ENCODE measurements at places on chromosomes 16 and 17.

- no peak for DNase-seq
These were observed 40.3 kb upstream of the IRX5 start for GRCh38 chr16:54890381-54890780.

DNA sequence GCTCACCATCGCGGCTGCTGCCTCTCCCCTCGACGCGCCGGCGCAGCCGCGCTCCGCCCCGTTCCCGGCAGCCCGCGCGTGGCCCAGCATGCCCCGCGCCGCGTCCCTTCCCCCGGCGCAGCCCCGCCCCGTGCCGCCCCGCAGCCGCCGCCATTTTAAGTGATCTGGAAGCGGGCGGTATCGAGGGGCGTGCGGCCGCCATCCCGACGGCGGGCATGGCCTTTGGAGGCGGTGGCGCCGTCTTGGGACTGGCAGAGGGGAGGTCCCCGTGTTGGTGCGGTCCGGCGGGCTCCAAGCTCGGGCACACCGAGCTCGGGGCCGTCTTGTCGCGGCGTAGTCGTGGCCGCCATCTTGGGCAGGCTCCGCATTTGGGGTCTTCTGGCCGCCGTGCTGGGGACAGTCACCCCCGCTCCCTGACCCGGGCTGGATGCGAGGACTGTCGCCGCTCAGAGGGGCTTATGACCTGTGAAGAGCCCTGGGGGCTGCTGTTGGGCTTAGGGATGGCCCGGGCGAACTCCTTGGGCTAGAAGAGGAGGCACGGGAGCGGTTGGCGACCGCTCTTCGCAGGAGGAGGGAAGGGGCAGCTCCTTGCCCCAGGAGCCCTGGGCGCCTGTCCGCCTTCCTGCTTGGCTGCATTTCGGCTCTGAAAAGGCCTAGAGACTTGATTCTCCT is at the start of gene ELOB:
Gene ELOB (minus strand): TSS at position 50 of the 672 bp plus-strand sequence. CDS start 41 bp downstream, at position 9.
- peak; percentile 75 for DNase-seq

DNA sequence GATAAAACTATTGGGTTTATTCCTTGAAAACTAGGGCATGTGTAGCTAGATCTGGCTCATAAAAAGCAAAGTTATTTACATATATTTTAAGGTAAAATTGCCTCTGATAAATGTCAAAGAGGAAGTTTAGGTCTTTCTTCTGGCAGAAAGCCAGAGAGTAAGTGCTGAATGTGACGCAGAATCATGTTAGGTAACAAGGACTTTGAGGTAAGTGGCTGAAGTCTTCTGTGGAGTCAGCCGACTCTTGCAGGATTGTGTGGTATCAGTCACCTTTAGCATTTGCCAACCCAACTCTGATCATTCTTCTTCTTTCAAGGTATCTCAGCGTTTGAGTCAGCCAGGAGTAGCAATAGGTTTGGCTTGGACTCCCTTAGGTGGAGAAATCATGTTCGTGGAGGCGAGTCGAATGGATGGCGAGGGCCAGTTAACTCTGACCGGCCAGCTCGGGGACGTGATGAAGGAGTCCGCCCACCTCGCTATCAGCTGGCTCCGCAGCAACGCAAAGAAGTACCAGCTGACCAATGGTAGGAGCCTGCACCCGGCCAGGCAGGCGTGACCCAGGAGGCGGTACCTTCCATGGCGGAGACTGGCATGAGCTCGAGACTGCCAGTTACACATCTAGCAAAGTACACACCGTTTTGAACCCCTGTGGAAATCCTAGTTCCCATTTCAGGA is 37.9 kb downstream of the SIAH1 start:
- DNase-seq, result no peak

DNA sequence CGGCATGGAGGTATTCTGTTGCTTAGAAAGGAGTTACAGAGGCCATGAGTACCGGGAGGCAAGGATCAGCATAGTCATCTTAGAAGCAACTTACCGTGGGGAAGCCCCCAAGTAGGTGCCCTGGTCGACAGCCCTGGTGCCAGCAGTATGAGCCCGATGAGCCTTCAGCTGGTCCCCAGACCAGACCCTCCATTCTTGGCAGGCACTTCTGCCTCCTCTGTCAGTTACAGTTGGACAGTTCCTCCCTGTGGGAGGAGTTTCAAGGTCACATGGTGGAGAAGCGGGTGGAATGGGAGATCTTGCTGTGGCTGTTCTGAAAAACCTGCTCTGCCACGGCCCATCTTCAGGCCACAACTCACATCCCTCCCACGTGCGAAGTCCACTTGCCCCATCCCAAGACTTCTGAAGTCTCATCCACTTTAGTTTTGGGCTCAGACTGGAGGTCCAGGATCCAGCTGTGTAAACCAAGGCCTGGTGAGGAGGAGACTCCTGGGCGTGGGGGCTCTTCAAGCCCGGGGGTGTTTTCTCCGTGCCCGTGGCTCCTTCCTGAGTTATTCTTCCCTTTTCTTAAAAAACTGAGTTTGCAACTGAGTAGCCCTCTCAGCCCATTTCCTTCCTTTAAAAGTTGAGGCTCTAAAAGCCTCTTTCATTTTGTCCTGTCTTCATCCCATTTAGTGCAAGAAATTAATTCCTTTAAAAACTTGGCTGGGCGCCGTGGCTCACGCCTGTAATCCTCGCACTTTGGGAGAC is 133.5 kb downstream of the SEC14L1 start:
- no peak for DNase-seq

GRCh38 chr16:50984688-50985087 is 166.4 kb downstream of the SALL1 start:
- no peak for DNase-seq

GRCh38 chr17:27263386-27263785 is 30.5 kb upstream of the WSB1 start:
- no peak for DNase-seq

- DNase-seq, result no peak
These were observed 6.6 kb downstream of the PRAC1 start for GRCh38 chr17:48715496-48716399.

DNA sequence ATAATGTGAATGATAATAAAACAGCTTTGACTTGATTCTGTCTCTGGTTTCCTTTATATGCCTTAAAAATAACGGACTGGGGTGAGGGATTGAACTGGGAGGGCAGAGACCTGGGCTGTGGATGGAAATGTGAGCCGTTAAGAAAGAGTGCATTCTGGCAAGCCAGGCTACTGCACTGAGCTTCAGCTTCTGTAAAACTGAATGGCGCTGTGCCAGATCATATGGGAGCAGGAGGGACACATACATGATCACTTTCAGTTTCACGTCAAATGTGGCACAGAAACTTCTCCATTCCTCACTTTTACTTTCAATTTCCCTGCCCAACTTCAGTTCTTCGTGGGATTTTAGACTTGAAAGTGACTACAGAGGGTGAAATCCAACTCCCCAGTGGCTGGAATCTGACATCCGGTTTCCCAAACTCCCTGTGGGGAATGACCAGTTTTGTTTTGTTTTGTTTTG is 1.1 kb downstream of the MT2A start:
- peak; percentile 46 for DNase-seq

DNA sequence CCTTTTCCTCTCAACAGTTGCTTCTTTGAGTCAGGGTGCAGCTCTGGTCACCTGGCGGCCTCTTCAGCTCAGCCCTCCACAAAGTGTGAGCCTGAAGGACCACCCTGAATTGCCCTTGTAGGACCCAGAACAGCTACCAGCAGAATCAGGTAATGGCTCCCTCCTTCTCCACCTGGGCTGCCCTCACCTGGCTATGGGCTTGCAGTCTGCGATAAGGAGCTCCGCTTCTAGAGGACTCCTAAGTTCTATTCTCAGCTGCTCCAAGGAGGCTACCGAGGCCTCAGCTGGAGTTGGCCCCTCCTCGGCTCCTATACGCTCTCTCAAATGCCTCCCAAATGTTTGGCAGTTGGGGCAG is 13.4 kb downstream of the SMIM5 start:
- no peak for DNase-seq

GRCh38 chr17:18246880-18247612 is 11.5 kb downstream of the FLII start:
- no peak for DNase-seq

DNA sequence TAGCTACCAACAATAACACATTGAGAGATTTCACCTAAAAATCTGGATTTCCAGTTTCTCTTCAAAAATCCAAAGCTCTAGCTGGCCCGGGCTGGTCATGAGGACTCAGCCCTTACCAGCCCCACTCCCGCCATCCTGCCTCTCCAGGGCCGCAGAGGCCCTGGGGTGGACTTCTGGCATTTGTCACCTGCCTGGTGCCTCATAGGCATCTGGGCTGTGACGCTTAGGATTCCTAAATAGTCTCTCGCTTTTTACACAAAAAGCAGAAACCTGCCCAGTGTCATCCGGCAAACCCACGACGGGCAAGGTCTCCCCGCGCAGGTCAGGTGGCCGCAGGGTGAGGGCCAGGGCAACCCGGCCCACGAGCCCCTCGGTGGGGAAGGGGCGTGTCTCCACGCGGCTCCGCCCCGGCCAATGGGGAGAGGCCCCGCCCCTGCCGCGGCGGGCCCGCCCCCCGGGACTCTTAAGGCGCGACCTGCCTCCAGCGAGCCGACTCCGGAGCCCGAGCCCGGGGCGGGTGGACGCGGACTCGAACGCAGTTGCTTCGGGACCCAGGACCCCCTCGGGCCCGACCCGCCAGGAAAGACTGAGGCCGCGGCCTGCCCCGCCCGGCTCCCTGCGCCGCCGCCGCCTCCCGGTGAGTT is at the start of gene VASN:
Gene VASN (plus strand): TSS at position 492 of the 644 bp plus-strand sequence. CDS start 9,030 bp downstream, outside the sequence.
- DNase-seq, result peak; percentile 66

GRCh38 chr16:81277541-81278080 is 37.2 kb upstream of the GAN start:
- DNase-seq, result no peak

- DNase-seq, result no peak
These were observed 393 bp downstream of the PSMC3IP start for GRCh38 chr17:42577140-42577531.

DNA sequence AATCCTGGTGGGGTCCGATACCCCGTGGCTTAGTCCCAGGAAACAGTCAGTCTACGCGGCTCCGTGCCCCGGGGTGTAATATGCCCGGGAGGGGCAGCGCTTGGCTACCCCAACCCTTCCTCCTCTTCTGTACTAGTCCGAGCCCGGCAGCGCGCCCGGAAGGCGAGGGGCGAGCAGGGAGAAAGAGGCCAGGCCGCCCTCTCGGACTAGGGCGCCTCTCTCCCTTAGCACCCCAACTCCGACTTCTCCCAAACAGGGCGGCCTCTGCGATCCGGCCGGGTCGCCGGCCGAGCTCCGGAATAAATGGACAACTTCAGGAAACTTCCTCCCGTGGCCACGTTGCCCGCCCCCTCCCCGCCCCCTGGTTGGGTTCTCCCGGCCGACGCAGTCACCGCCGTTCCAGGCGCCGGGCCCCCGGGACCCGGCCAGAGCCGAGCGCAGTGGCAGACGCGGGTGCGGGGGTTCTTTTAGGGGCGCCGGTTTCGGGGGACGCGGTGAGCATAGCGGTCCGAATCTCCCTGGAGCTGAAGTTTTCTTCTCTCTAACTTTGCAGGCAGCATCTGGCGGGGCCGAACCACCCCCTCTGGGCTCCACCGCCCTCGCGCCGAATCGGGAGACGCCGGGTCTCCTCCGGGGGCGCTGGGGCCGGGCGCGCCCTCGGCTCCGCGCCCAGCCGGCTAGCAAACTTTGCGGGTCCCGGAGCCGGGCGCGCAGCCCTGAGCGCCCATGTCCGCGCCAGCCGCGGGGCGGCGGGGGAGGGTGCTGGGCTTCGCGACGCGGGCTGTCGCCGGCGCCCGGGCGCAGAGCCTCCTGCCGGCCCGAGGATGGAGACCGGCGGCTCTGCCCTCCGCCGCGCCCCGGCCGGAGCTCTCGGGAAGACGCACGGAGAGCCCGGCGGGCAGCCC is at the start of gene SDK2:
Gene SDK2 (minus strand): TSS at position 301 of the 905 bp plus-strand sequence. CDS start 357 bp downstream, outside the sequence.
- no peak for DNase-seq

- DNase-seq, result no peak
These were observed 217.3 kb downstream of the NTN1 start for GRCh38 chr17:9238340-9239245.
